ENCODE measurements at places on chromosomes 3 and 15.
A peak's percentile ranks its signal among the peaks of the same experiment; 100 is the strongest.

DNA sequence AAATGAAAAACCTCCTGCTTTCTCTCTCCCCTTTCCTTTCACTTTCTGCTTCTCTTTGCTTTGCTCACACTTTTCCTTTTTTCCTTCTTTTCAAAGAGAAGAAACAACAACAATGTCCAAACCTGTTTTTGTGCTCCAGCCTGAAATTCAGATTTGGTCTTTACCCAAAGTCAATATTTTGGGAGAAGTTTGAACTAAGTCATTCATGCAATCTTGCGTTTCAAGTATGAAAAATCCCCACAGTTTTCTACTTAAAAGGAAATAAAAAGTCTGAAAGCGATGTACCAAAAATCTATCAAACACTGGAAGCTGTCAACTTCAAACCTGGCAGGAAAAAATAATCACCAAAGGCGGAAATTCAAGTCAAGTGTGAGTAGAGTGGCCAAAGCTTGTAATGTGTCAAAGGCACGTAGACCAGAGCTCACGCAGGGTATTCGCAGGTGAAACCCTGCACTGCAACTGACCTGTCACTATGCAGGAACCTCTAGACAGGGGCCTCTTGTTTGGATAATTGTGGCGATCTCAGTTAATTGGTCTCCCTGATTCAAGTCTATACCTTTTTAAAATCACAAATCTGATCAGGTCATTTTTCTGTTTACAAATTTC is 118.8 kb upstream of the GALNT15 start:
- peak; percentile 21 for DNase-seq
- peaks cover 55% of the 10 kb centered on the region for H3K4me1 ChIP-seq
- H3K4me3 ChIP-seq, result peak overlapping the region; percentile 56
- peak overlapping the region; percentile 58 for H3K27ac ChIP-seq

GRCh38 chr15:68017201-68017600 is 36.9 kb upstream of the PIAS1 start:
- H3K4me1 ChIP-seq, result no peaks in the 10 kb centered on the region
- no peak overlapping the region for H3K27ac ChIP-seq
- H3K36me3 ChIP-seq, result no peaks in the 10 kb centered on the region
- no peak overlapping the region for H3K4me3 ChIP-seq
- DNase-seq, result no peak

DNA sequence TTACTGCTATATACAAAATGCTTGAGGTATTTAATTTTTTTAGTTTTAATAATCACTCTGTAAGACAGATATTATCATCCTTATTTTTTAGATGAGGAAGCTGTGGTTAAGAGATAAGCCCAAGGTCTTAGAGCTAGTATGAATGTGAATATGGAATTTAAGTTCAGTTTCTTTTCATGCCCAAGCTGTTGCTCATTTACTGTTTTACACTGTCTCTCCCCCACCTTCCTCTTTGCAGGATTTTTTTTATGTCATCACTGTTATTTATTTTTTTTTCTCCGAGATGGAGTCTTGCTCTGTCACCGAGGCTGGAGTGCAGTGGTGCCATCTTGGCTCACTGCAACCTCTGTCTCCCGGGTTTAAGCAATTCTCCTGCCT is 22.5 kb downstream of the MAP2K5 start:
- no peak overlapping the region for H3K27ac ChIP-seq
- H3K36me3 ChIP-seq, result peaks cover 7% of the 10 kb centered on the region
- no peak for DNase-seq
- no peaks in the 10 kb centered on the region for H3K4me1 ChIP-seq

DNA sequence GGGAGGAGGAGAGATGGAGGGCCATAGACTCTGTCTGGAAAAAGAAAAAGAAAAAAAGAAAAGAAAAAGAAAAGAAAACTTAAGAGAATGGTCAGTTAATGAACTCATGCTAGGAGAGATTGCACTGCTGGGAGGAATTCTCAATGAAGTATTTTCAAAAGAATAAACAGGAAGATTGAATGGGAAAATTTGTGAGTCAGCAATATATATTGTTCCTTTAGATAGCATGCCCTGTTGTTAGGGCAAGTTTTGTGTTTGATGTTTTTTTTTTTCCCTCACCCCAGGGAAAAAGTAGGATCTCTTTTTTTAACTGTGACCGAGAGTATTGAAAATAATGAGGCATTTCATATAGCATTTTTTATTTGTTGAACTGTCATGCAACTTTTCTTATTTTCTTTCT is 7.8 kb upstream of the NR1D2 start:
- H3K27ac ChIP-seq, result no peak overlapping the region
- no peaks in the 10 kb centered on the region for H3K4me1 ChIP-seq
- H3K27me3 ChIP-seq, result no peaks in the 10 kb centered on the region

- no peak overlapping the region for H3K4me3 ChIP-seq
- H3K4me1 ChIP-seq, result peaks cover 52% of the 10 kb centered on the region
- no peak for DNase-seq
- no peaks in the 10 kb centered on the region for H3K36me3 ChIP-seq
- no peaks in the 10 kb centered on the region for H3K27me3 ChIP-seq
Observed at GRCh38 chr15:59292442-59293151, 80.1 kb downstream of the MYO1E start.

DNA sequence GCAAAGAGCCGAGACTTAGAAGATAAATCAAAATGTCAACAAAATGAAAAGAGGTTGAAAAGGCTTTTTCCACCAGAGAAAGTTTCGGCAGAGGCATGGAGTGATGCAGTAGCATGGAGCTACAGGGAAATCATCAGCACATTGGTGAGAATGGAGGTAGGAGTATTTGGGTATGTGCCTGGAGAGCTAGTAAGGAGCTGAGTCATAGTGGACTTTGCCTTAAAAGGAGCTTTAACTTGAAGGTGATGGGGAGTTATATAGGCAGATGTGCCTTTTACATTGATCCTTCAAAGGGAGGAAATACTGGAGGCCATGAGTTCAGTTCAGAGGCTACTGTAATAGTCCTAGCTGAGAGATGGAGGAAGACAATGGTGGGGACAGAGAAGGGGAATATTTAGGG is 44.3 kb downstream of the IL5RA start:
- peak; percentile 27 for DNase-seq
- H3K4me1 ChIP-seq, result no peaks in the 10 kb centered on the region
- no peak overlapping the region for H3K4me3 ChIP-seq

DNA sequence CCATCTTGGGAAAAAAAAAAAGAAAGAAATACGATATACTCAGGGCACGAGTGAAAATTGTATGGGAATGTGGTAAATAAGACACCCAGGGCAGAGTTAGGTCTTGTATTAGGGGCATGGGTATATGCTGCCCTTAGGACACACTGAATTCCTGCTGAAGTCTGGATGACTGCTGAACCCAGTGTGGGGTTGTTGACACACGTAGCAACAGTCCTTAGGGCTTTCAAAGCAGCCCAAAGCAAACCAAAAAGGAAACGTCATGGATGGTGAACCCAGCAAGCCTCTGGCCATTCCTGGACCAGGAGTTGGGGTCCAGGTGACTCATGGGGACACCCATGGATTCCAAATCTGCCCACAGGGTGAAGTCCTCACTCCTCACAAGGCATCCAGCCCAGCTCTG is 27.1 kb upstream of the SEMA3F start:
- no peaks in the 10 kb centered on the region for H3K27me3 ChIP-seq
- no peak overlapping the region for H3K4me3 ChIP-seq
- H3K36me3 ChIP-seq, result no peaks in the 10 kb centered on the region
- H3K4me1 ChIP-seq, result 0 out of 2 replicates have a peak, but pooled peaks cover 4% of the 10 kb centered on the region

GRCh38 chr3:106810300-106810875 is 566.9 kb upstream of the CCDC54 start:
- peaks cover 21% of the 10 kb centered on the region for H3K4me1 ChIP-seq
- no peaks in the 10 kb centered on the region for H3K36me3 ChIP-seq
- no peak overlapping the region for H3K27ac ChIP-seq
- no peak overlapping the region for H3K4me3 ChIP-seq
- DNase-seq, result peak; percentile 36

- DNase-seq, result no peak
- H3K36me3 ChIP-seq, result no peaks in the 10 kb centered on the region
- H3K4me1 ChIP-seq, result no peaks in the 10 kb centered on the region
- peaks cover 60% of the 10 kb centered on the region for H3K27me3 ChIP-seq
Observed at GRCh38 chr3:122932251-122932967, 95.2 kb downstream of the SEMA5B start.

GRCh38 chr15:78990278-78990677 is 45.4 kb upstream of the CTSH start:
- peaks cover 14% of the 10 kb centered on the region for H3K4me1 ChIP-seq
- H3K27me3 ChIP-seq, result no peaks in the 10 kb centered on the region
- DNase-seq, result no peak
- no peak overlapping the region for H3K4me3 ChIP-seq
- no peak overlapping the region for H3K27ac ChIP-seq
- H3K36me3 ChIP-seq, result no peaks in the 10 kb centered on the region

DNA sequence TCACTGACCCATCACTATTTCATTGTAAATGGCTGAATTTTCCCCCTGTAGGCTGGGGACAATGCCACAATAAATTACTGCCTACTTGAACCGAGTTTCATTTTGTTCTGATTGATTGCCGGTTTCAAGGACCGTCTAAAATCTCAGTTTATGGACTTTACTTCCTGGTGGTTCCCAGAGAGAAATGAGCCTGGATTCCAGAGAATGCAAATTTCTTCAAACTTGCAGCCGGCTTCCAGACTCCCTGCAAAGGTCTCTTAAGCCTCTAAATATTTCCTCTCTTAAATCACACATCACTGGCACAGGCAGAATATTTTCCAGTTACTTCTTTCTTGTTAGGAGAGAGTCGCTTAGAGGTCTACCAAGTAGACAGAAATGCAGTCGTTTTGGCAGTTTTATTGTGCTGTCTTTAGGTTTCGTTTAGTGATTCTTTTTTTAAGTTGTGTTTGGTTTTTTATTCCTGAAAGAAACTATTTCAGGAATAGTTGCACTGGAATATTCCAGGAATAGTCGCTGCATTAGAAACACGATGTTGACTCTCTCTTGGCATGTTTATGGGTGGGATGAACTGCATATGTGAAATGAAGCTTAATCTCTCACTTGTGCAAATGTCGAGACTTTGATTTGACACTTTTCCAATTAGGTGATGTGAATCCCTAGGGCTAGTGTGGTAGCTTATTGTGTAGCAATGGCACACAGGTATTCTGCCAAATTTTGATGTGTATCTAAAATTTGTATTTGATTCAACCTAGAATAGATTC is 284.1 kb upstream of the NR2E3 start:
- peak overlapping the region; percentile 4 for H3K27ac ChIP-seq
- H3K27me3 ChIP-seq, result no peaks in the 10 kb centered on the region
- H3K4me3 ChIP-seq, result peak overlapping the region; percentile 54
- peak; percentile 47 for DNase-seq

- H3K27me3 ChIP-seq, result no peaks in the 10 kb centered on the region
- H3K36me3 ChIP-seq, result peaks cover 33% of the 10 kb centered on the region
- H3K27ac ChIP-seq, result no peak overlapping the region
- no peak overlapping the region for H3K4me3 ChIP-seq
- peaks cover 29% of the 10 kb centered on the region for H3K4me1 ChIP-seq
- DNase-seq, result no peak
Observed at GRCh38 chr3:191385101-191385500, 54.8 kb upstream of the UTS2B start.

GRCh38 chr3:120013481-120013880 is 80.8 kb downstream of the GSK3B start:
- no peaks in the 10 kb centered on the region for H3K27me3 ChIP-seq
- no peaks in the 10 kb centered on the region for H3K36me3 ChIP-seq
- H3K27ac ChIP-seq, result no peak overlapping the region
- H3K4me3 ChIP-seq, result no peak overlapping the region

DNA sequence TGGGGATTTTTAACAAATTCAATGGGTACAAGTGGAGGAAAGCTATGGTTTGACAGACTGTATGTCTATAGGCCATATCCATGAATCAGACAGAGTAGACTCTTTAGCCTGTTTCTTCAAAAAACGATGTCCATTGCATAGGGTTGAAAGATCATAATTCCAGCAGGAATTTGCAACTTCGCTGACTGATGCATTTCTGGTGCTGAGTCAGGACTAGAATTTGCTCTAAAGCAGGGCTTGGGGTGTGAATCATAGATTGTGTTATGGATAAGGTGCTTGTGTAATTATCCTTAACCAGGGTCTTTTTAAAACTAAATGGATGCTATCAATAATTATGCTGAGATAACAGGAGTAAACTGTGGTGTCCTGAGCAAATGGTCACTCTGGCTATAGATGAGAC is 200.4 kb upstream of the TBC1D5 start:
- H3K36me3 ChIP-seq, result no peaks in the 10 kb centered on the region
- peaks cover 29% of the 10 kb centered on the region for H3K4me1 ChIP-seq
- DNase-seq, result peak; percentile 77
- no peak overlapping the region for H3K4me3 ChIP-seq
- H3K27ac ChIP-seq, result no peak overlapping the region

- H3K4me3 ChIP-seq, result no peak overlapping the region
- no peaks in the 10 kb centered on the region for H3K27me3 ChIP-seq
- H3K4me1 ChIP-seq, result peaks cover 10% of the 10 kb centered on the region
- no peak overlapping the region for H3K27ac ChIP-seq
- no peaks in the 10 kb centered on the region for H3K36me3 ChIP-seq
Observed at GRCh38 chr3:25469558-25469957, 41.5 kb downstream of the RARB start.

- no peak for DNase-seq
- H3K27me3 ChIP-seq, result no peaks in the 10 kb centered on the region
- no peak overlapping the region for H3K27ac ChIP-seq
- H3K36me3 ChIP-seq, result no peaks in the 10 kb centered on the region
- peaks cover 4% of the 10 kb centered on the region for H3K4me1 ChIP-seq
Observed at GRCh38 chr3:104916971-104917370, 449.7 kb upstream of the ALCAM start.

- peak overlapping the region; percentile 78 for H3K27ac ChIP-seq
- H3K4me3 ChIP-seq, result peak overlapping the region; percentile 83
- peak; percentile 51 for DNase-seq
- no peaks in the 10 kb centered on the region for H3K36me3 ChIP-seq
- peaks cover 37% of the 10 kb centered on the region for H3K4me1 ChIP-seq
- no peaks in the 10 kb centered on the region for H3K27me3 ChIP-seq
Observed at GRCh38 chr3:160448845-160449635, 546 bp downstream of the TRIM59 start.

GRCh38 chr3:52895418-52895817 is 1.9 kb downstream of the STIMATE start:
- no peak for DNase-seq
- H3K36me3 ChIP-seq, result no peaks in the 10 kb centered on the region
- H3K27ac ChIP-seq, result no peak overlapping the region
- peaks cover 30% of the 10 kb centered on the region for H3K4me1 ChIP-seq
- H3K4me3 ChIP-seq, result no peak overlapping the region

GRCh38 chr15:63539521-63539920 is 35.1 kb downstream of the USP3 start:
- no peak overlapping the region for H3K4me3 ChIP-seq
- no peak for DNase-seq
